ENCODE measurements at places on chromosomes 16 and 17.
A peak's percentile ranks its signal among the peaks of the same experiment; 100 is the strongest.

DNA sequence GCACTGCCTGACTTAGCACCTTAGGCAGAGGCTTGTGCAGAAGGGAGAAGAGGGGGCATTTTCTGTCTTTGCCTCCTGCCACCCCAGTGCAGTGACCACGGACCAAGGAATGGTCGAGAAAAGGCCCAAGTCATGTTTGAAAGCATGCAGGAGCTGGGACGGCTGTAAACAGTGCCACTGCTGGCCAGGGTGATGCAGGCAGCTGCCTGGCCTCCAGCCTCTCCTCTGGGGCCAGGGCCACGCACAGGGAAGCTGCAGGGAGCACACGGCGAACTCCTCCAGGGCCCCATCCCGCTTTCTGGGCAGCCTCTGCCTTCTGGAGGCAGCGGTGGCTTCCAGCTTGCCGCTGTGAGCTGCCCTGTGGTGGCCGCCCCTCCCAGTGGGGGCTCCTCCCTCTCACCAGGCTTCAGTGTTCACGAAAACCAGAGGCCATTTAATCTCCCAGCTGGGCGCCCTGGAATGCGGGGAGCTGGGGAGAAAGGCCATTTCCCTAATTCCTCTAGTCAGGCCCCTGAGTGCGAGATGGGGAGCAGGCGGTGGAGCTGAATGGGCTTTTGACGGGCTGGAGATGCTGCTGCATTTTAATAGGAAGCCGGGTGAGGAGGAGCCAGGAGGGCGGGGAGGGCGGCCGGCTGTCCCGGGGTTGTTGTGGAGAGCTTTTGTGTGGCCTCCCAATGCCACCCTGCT lies 28.7 kb upstream of the DNAI2 start:
- no peak for DNase-seq

DNA sequence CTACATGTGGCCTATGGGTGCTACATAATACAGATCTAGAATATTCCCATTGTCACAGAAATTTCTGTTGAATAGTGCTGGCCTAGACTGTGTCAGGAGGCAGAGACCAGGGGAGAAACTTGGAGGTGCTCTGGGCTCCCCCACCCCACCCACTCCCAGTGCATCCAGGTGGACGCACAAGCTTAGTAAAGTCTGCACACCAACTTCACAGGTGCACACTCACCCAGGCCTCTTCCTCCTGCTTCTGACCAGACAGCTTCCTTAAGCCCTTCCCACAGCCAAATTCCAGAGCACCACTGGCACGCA lies 7.6 kb upstream of the CNP start:
- DNase-seq = no peak

GRCh38 chr16:67104061-67104460 lies 5.7 kb upstream of the PHAF1 start:
- DNase-seq = no peak

GRCh38 chr17:6670999-6671398 lies 19.4 kb downstream of the C17orf100 start:
- DNase-seq = no peak

GRCh38 chr17:17111401-17112393 lies 69.4 kb downstream of the MPRIP start:
- DNase-seq = no peak

DNA sequence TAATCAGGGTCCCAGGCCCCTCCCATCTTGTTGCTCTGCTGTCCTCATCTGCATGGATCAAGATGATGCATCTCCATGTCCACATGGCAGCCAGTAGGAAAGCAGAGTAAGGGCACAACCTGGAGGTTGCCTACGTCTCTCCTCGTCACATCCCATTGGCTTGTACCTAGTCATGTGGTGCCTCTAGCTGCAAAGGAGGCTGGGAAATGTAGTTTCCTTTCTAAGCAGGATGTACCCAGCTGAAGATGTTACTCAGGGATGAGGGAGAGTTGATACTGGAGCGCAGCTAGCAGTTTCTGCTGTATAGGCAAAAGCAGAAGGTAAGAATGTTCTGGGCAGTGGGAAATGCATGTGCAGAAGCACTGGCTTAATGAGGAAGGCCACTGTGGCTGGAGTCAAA lies 20.8 kb downstream of the ABCC1 start:
- no peak for DNase-seq

DNA sequence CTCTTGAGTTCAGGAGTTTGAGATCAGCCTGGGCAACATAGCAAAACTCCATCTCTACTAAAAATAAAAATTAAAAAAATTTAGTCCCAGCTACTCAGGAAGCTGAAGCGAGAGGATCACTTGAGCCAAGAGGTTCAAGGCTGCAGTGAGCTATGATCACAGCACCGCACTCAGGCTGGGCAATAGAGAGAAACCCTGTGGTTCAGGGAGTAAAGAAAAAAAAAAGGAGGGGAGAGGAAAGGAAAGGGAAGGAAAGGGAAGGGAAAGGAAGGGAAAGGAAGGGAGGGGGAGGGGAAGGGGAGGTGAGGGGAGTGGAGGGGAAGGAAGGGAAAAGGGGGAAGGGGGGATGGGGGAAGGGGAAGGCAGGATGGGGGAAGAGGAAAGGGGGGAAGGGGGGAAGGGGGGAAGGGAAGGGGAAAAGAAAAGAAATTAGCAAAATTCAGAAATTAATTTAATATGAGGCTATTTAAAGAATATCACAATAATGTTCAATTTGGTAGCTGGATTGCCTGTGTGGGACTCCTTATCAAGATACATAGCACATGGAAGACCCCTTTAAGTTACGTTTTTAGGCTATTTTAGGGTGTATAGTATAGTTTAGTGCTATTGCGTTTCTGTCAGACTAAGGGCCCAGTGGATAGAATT lies 424.3 kb downstream of the CDH8 start:
- DNase-seq = no peak

- no peak for DNase-seq
These were observed 29.6 kb downstream of the COG4 start for GRCh38 chr16:70493802-70494201.

GRCh38 chr16:49292413-49292812 lies 10.8 kb upstream of the CBLN1 start:
- DNase-seq = no peak

GRCh38 chr16:46970089-46970488 lies 3.4 kb downstream of the DNAJA2 start:
- DNase-seq = no peak

GRCh38 chr17:55284001-55284884 lies 19.5 kb downstream of the HLF start:
- DNase-seq = no peak

DNA sequence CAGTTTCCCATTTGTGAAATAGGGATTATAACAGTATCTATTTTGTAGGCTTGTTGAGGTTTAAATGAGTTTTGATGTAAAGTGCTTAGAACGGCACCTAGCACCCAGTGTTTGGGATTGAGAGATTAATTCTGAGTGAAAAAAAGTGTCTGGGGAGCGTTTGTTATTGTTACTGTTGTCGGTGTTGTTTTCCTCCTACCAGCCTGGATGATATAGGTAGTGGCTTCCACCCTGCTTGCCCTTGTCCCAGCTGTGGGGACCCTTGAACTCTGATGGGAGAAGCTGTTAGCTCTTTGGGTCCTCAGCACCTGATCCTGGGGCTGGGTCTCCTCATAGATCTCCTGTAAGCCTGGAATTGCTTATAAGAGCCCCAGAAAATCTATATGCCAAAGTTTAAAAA lies 4.9 kb downstream of the FMNL1 start:
- DNase-seq = peak; percentile 44

DNA sequence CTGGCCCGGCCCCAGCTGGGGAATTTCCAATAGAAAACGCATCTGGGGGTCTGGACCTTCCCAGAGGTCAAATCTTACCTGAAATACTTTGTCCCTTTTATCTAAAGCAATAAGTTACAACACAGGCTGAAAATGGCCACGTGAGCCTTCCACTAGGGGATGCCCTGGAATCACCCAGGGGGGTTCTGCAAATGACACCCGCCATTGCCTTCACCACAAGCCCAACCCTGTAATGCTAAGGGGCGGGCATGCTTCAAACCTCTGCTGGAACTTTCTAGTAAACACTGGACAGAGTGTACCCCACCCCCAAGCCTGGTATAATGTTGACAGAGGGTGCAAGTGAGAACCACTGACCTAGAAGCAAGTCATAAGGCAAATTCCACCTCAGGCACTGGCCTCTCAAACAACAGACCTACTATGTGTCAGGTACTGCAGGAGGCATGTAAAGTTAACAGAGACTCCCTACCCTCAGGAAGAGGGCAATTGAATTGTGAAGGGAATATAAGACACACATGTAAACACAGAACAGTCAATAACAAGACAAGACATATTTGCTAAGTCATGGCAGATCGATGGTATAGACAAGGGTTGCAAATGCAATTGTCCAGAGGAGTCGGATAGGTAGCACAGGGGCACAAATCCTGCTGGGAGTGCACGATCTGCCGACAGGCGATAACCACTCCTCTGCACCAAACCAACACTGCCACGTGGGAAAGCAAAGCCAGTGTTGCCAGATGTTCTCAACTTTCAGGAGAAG lies 59.0 kb downstream of the ARHGAP17 start:
- no peak for DNase-seq

GRCh38 chr17:42806249-42806648 lies 7.6 kb downstream of the CNTD1 start:
- DNase-seq = no peak

DNA sequence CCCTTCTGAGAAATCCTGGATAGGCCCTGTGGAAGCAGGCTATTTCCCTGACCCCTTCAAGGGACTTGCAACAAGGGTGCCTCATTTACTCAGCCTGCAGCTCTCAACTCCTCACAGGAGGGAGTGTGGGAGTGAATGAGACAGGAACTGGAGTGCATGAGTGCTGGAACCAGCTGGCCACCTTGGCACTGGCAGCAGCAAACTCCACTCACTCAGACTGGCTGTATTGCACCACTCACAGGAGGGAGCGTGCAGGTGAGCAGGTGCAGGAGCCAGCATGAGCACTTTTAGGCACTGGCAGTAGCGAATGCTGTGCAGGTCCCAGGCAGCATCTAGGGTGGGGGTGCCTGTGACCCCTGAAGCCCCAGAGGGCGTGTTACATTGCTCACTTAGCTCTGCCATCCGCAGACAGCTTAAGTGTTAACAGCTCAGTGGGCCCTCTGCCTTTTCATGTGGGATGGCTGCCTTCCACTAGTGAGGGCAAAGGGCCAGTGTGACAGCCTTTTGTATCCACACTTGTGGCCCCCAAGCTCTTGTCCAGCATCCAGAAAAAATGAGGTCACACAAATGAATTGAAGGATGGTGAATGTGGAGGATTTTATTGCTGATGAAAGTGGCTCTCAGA lies 11.0 kb upstream of the ZNHIT3 start:
- DNase-seq = no peak

DNA sequence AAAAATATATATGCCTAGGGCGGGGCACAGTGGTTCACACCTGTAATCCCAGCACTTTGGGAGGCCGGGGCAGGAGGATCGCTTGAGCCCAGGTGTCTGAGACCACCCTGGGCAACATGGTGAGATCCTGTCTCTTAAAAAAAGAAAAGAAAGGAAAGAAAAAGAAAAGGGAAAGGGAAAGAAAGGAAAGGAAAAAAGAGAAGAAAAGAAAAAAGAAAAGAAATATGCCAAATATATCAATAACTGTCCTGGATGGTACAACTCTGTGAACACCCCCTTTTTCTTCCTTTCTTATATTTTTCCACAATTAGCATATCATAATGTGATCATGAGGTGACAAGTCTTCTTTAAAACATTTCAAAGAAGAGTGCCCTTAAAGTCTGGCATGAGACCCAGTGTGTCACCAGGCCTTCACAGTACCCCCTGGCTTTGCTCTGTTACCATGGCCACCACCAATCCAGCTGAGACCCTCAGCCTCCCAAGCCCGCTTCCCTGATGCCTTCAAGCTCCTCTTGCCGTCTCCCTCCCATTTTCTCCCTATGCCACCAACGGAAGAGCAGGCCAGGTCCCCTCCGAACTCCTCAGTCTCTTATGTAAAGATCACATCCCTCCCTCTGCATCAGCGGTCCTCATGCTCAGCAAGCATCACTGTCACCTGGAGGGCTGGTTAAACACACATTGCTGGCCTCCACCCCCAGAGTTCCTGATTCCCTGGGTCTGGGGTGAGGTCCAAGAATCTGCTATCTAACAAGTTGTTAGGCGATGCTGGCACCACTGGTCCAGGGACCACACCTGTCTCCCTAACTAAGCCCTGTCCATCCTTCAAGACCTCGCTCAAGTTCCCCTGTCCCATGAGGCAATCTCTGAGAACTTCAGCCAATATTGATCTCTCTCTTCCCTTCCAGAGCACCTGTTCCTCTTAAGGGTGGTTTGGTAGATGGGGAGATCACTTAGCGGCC lies 44.5 kb downstream of the CUEDC1 start:
- no peak for DNase-seq

DNA sequence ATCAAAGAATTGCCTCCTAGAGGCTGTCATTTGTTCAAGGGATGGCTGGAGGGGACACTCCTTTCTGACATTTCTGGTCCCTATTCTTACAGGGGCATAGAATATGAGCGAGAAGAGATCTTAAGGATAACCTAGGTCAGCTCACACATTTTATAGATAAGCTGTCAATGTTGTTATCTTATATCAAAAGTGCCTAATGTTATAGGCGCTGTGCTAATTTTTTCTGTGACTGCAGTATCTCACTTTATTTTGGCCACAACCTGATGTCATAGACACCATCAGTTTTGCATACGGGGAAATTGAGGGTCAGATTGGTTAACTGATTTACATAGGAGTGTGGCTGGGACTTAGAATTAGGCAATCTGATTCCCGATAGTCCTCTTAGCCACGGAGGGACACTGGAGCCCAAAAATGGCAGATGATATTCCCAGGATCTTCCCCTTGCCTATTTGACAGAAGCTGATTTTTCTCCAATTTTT lies 1.2 kb downstream of the CPD start:
- DNase-seq = no peak

DNA sequence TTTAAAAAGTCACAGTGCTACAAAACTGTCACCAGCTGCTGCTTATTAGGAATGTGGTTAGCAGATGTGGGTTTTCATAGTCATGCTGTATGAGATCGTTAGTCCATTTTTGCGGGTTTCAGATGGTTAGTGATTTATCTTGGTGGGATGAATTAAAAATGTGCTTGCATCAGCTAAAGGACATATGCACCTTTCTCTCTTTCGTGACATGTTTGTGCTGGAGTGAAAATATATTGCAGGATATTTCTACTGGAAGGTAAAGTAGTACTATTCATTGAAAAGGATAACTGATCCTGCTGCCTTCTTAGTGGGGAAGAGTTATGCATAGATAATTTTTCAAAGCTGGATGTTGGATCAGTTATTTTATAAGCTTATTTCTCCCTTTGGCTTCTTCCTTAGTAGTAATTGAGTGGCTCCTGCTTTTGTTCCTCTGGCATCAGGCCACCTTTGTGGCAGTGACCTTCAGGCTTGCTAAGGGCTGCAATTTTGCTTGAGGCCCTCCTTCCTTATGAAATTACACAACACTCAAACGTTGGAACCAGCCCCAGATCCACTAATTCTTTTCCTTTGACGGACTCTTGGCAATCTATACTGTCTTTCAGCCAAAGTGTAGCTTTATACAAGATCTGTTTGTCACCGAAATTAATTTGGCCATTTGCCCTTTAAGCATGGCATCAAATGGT lies 7.5 kb upstream of the SNTB2 start:
- no peak for DNase-seq

GRCh38 chr16:80366023-80366422 lies 174.8 kb upstream of the DYNLRB2 start:
- DNase-seq = no peak

GRCh38 chr17:14321476-14321949 lies 20.6 kb downstream of the HS3ST3B1 start:
- DNase-seq = no peak
